ENCODE measurements at places on chromosomes 3 and 15.

DNA sequence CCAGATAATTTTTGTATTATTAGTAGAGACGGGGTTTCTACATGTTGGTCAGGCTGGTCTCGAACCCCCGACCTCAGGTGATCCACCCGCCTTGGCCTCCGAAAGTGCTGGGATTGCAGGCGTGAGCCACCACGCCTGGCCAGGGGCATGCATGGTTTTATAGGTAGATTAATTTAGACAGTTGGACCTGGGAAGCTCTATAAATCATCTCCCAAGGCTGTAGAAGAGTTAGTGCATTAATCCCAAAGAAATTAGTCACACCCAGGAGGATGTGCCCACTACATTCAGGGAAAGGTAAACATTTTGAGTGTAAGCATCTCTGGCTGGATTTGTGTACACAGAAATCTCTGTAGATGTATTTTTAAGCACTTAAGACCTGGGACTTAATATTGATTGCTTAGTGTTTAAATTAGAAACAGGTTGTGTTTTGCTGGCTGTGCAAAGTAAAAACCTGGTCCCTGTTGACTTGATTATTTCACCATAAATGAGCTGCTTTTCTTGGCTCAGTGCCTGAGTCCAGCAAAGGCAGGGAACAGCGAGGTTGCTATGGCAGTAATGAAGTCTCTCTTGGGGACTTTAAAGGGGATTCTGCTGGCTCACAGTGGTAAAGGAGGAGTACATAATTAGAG, 19.2 kb downstream of the EXOSC7 start:
- no peak for DNase-seq

GRCh38 chr3:18837137-18837755, 311.1 kb upstream of the KCNH8 start:
- DNase-seq: no peak

- DNase-seq: no peak
These were observed 4.5 kb downstream of the DLEC1 start for GRCh38 chr3:38043486-38043885.

- DNase-seq: no peak
These were observed 2.8 kb downstream of the FHIT start for GRCh38 chr3:61248496-61248895.

DNA sequence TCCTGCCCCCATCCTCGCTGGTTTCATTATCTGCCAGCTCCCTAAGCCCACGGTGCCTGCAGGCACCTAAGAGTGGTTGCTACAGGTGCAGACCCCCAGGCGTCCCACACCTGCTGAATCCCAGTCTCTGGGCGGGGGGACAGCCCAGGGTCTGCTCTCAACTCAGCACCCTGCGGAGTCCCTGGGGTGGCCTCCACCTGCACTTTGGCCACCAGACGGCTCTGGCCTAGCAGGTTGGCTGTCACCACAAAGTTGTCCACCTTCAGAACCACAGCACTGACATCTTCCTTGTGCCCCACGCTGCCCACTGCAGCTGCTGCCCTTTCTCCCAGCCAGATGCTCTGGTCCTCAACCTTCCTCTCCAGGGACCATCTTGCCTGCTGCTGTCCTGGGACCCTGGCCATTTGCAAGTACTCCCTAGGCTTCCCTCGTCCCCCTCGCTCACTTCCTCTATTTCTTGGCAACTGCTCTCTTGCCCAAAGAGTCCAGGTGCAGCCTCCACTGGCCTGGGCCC, 34.9 kb upstream of the SNRPA1 start:
- no peak for DNase-seq

GRCh38 chr3:165642761-165643420, 194.3 kb downstream of the BCHE start:
- DNase-seq: no peak

DNA sequence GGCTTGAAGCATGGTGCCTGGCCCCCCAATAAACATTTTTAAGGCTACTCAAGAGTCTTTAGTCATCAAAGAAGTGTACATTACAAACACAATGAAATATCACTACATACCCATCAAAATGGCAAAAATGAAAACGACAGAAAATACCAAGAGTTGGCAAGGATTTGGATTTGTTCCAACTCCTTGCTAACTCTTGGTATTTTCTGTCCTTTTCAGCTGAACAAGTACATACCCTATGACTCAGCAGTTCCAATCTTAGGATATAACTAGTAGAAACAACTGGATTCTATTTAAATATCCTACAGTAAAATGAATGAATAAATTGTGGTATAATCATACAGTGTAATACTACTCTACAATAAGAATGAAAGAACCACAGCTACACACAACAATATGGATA, 25.1 kb upstream of the GABPB1 start:
- no peak for DNase-seq

DNA sequence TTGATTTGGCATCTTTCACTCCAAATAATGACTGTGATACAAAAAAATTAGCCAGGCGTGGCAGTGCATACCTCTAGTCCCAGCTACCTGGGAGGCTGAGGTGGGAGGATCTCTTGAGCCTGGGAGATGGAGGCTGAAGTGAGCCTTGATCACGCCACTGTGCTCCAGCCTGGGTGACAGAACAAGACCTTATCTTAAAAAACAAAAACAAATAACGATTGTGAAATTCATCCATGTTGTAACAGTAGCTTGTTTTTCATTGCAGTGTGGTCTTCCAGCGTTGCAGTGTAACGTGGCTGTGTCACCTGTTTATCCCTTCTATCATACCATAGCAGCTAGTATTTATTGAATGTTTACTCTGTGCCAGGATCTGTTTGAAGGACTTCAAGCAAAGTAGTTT, 120.9 kb downstream of the ITPR1 start:
- no peak for DNase-seq

DNA sequence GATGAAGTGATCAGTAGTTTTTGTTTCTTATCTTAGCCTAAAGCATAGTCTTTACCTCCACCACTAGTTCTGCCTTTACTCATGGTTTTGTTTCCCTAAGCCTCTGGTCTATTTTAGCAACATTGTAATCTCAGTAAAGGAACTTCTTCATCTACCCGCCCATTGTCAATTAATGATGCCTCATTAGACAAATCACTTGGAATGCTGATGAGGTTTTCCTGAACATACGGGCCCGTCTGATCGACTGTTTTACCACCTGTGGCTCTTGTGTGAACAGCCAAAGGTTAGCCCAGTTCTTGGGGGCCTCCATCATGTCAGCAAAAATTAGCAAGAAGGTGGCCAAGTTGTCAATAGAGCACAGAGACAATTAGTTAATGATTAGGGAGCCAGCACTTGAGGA, 470.1 kb upstream of the ARRDC4 start:
- no peak for DNase-seq

GRCh38 chr15:42131826-42132806, 24.3 kb downstream of the PLA2G4F start:
- no peak for DNase-seq
